ENCODE measurements at places on chromosomes 1 and 21.

DNA sequence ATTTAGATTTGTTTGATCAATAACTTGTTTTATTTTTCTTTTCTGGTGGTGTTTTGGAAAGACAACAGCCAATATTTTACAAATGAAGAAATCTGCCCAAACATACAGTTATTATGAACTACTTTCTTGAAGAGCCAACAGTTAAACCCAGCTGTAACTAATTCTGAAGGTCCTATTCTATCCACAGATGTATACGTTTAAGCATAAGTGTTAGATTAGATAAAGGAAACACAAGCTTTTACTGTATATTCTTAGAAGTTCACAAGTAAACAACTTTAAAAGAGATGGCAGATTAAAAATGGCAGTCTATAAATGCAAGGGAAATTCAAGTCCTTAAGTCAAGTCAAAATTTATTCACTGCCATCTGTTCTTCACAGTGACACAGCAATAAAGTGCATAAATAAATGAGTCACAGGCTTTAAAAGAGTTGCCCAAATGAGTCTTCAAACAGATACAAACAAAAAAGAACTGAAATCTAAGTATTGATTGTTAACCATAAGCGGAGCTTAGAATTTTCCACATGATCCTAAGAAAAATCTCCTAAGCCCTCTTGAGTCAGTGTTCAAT is 49.9 kb upstream of the KCNH1 start:
- DNase-seq, result no peak

DNA sequence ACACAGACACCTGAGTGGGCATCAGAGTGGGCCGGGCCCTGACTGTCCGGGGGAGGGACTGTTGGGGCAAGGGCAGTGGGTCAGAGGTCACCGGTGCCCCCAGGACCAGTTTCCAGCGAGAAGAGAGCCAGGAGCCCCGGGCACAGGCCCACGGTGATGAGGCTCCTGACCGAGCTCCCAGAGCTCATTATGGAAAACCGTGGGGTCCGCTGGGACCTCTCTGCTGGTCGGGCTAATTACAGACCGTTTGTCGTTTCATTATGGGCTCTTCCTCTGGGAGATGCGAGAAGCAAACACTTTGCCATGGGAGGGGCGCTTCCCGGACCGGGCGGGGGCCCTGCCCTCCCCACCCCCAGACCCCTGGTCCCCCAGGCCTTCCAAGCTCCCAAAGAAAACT is 12.0 kb upstream of the TTLL10 start:
- no peak for DNase-seq

DNA sequence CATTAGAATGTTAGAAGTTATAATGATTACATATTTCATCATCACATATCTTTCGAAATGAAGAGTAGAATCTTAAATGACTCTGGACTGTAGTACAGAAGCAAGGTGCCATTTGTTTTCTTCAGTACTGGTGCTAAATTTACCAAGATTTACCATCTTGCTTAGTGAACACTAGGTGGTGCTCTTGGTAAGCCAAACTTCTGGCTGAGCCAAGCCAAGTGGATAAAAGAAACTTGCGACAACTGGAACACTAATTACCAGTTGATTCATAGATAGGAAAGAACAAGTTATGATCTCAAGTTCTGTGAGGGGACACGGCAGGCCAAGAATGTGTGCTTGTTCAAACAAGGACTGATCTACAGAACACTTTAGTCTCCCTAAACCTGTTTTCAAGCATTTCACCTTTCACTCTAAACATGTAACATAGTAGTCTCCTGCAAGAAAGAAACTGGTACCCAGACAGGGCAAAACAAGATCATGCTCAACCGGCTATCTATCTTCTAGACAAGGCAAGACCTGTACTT is 19.8 kb downstream of the SPRTN start:
- peak; percentile 54 for DNase-seq

DNA sequence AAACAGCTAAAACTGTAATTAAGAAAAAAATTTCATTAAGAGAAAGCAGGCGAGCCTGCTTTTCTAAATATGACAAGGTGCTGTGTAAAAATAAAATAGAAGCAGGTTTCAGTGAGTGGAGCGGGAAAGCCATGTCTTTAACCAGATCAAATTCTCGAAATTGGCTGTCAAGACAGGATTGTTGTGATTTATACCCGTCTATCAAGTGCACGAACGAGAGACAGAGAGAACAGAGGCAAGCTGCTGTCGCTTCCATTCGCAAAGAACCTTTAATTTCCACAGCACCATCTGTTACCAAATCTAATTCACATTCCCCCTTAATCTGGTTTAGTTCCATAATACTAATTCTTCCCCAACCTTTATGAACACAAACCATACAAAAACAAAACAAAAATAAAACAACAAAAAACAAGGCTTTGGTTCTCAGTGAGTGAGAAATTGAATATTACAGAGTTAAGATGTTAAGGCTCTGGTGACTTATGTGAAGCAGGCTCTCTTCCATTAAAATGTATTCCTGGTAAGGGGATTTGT is 35.0 kb downstream of the ESRRG start:
- DNase-seq, result no peak

DNA sequence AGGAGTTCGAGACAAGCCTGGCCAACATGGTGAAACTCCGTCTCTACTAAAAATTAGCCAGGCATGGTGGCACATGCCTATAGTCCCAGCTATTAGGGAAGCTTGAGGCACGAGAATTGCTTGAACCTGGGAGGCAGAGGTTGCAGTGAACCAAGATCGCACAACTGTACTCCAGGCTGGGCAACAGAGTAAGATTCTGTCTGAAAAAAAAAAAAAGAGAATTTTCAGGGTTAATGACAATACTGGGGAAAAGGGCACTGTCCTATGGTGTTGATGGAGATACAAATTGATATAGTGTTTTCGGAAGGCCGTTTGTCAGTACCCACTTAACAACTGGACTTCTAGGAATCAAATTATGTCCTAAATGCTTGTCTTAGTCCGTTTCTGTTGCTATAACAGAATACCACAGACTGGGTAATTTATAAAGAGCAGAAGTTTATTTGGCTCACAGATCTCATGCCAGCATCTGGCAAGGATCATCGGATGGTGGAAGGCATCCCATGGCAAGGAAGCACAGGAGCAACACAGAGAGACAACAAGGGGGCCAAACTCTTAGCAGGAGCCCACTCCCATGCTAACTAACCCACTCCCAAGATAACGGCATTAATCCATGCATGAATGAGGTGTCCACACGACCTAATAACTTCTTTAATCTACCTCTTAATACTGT is 41.3 kb downstream of the ZBTB8A start:
- no peak for DNase-seq

GRCh38 chr1:227897704-227898438 is 49.9 kb downstream of the WNT9A start:
- DNase-seq, result no peak

DNA sequence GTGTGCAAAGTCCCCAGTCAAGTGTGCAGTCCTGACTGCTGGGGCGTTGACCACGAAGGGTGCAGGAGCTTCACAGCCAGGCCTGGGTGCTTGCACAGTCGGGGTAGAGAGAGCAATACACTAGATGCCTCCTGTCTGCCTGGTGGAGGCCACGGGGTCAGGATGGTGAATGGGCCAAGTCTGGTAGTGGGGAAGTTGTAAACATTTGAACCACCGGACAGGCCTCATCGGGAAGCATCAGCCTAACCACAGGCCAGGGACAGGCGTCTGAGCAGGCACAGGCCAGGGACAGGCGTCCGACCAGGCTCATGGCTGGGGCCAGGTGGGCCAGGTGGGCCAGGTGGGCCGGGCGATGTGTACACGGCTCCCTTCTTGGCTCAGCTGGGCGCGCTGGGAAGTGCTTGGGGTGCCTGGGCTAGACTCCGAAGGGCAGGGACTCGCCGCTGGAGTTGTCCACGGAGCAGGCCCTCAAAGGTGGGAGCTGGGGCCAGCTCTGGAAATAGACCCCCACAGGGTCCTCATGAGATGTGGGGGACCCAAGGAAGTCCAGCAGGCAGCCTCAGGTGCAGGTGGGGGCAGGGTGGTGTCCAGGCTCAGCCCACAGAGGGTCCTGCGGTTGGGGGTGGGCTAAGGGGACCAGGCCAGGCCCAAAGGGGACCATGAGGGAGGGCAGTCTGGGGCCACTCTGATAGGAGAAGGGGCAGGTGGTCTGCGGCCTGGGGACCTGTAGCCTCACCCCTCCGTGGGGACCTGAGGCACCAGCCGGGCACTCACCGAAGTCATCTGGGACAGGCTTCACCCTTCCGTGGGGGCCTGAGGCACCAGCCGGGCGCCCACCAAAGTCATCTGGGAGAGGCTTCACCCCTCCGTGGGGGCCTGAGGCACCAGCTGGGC is 15.0 kb downstream of the COL6A1 start:
- DNase-seq, result peak; percentile 19

- no peak for DNase-seq
Measured at GRCh38 chr1:54567961-54568360, 19.9 kb downstream of the ACOT11 start.

GRCh38 chr1:169456029-169456428 is 28.8 kb upstream of the CCDC181 start:
- no peak for DNase-seq

- no peak for DNase-seq
Measured at GRCh38 chr21:43727519-43728153, 8.7 kb downstream of the PDXK start.

GRCh38 chr1:17429183-17429582 is 10.3 kb downstream of the RCC2 start:
- no peak for DNase-seq

DNA sequence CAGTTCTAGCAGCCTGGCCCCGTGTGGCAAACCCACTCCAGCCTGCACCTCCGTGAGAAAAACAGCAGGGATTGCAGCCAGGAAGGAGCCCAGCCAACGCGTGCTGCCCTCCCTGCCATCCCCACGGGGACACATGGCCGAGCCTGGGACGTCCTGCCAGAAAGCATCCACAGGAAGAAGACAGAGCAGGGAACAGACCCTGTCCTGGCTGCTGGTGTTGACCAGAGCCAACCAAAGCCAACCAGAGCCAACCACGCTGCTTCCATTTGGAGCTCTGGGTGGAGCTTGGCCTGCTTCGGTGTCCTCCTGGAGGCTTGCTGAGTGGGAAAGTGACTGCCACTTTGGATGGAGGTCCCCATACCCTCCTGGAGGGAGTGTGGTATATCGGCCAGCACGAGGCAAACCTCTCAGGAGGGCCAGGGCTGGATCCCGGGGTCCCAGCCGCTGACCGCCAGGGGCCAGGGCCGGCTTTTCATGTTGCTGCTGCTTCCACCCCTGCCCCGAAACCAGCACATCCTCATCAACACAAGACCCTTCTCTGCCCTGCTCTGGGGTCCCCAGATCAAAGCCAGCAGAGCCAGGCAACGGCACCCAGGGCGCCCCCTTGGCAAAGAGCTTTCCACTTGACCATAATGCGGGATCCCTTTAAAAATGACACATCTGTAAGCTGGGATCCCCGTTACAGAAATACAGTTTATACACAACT is 80.6 kb upstream of the ARHGEF16 start:
- no peak for DNase-seq

GRCh38 chr21:45236481-45236880 is 51.2 kb downstream of the POFUT2 start:
- no peak for DNase-seq

- peak; percentile 60 for DNase-seq
Measured at GRCh38 chr1:39230261-39231190, 26.0 kb downstream of the MACF1 start.

Data from iPS-NIHi11 (cell line).